ENCODE measurements at places on chromosomes 1 and 21. TPM values are rescaled to one million over a fixed set of nuclear protein-coding genes. Genes with fewer than 3 reads are reported as not detected.

GRCh38 chr1:51752073-51752948 lies 126.2 kb downstream of the NRDC start:
- H3K4me3 ChIP-seq = no peak overlapping the region
- peaks cover 6% of the 10 kb centered on the region for H3K4me1 ChIP-seq
- no peak for DNase-seq
- H3K27me3 ChIP-seq = no peaks in the 10 kb centered on the region
- H3K27ac ChIP-seq = no peak overlapping the region
- H3K36me3 ChIP-seq = peaks cover 49% of the 10 kb centered on the region

DNA sequence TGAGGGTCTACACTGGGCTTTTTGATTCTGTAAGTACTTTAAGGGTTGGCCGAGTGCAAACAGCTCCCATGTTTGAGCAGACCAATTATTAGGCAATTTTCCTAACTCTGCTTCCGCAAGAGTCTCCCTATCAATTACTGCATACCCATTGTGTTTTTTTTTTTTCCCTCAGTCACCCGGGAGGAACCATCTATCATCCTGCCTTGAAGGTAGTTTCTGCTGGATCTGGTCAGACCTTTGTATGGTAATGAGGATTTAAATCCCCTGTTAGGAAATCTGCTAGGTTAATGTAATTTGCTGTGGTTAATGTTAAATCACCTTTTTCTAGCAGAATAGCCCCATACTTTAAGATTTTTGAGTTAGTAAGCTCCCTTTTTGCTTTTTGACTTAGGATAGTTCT lies 40.8 kb upstream of the WARS2 start:
- H3K36me3 ChIP-seq = no peaks in the 10 kb centered on the region
- no peak for DNase-seq
- H3K4me3 ChIP-seq = no peak overlapping the region
- H3K27ac ChIP-seq = no peak overlapping the region
- no peaks in the 10 kb centered on the region for H3K27me3 ChIP-seq

GRCh38 chr1:145845144-145845513 lies 301 bp upstream of the NUDT17 start:
- H3K27me3 ChIP-seq = no peaks in the 10 kb centered on the region
- H3K4me3 ChIP-seq = peak overlapping the region; percentile 37
- H3K4me1 ChIP-seq = peaks cover 3% of the 10 kb centered on the region
- H3K27ac ChIP-seq = no peak overlapping the region
- H3K36me3 ChIP-seq = peaks cover 34% of the 10 kb centered on the region

DNA sequence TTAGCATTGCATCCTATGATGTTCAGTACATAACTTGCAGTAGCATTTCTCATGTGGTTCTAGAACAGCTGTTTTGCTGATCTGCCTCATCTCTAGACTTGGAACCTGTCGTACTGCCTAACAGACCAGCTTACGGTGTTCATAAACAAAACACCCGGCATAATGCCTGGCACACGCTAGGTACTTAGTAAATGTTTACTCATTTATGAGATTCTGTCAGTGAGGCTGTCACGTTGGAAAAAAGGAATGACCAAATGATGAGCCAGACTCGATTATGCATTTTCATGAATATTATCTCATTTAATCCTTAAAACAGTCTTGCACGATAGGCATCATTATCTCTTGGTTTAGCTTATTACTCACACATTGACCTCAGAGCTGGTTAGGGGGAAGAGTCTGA lies 46.4 kb downstream of the CACHD1 start:
- no peak overlapping the region for H3K27ac ChIP-seq
- H3K36me3 ChIP-seq = no peaks in the 10 kb centered on the region
- DNase-seq = no peak
- H3K4me3 ChIP-seq = no peak overlapping the region
- H3K27me3 ChIP-seq = no peaks in the 10 kb centered on the region
- peaks cover 57% of the 10 kb centered on the region for H3K4me1 ChIP-seq

- H3K4me3 ChIP-seq = no peak overlapping the region
- peaks cover 3% of the 10 kb centered on the region for H3K4me1 ChIP-seq
- no peaks in the 10 kb centered on the region for H3K27me3 ChIP-seq
- no peak overlapping the region for H3K27ac ChIP-seq
- DNase-seq = no peak
Observed at GRCh38 chr1:101239095-101240040, 2.5 kb downstream of the S1PR1 start.

DNA sequence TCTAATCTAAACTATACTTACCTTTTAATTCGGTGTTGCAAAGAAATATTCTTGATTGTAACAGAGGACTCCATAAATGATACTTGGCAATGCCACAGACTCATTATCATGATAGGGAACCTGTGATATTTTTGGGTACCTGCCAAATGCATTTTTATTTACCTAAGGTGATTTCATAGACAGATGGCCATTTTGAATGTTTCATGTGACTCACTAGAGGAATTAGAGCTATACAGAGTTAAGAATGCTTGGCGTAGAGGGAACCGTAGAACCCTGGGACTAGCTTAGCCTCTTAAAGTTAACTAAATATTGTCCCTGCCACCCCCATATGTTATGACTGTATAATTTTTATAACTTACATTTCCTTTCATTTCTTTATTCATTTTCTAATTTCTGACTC lies 136.1 kb downstream of the DISP1 start:
- H3K27ac ChIP-seq = no peak overlapping the region
- DNase-seq = no peak
- H3K36me3 ChIP-seq = no peaks in the 10 kb centered on the region
- H3K4me1 ChIP-seq = no peaks in the 10 kb centered on the region
- no peaks in the 10 kb centered on the region for H3K27me3 ChIP-seq

- peaks cover 13% of the 10 kb centered on the region for H3K36me3 ChIP-seq
- no peak overlapping the region for H3K4me3 ChIP-seq
- no peak for DNase-seq
- H3K27ac ChIP-seq = no peak overlapping the region
- H3K27me3 ChIP-seq = no peaks in the 10 kb centered on the region
Observed at GRCh38 chr1:39228252-39228651, 23.8 kb downstream of the MACF1 start.

GRCh38 chr1:62906428-62906886 lies 122.5 kb downstream of the ATG4C start:
- no peak overlapping the region for H3K27ac ChIP-seq
- DNase-seq = peak; percentile 47
- no peaks in the 10 kb centered on the region for H3K4me1 ChIP-seq
- H3K4me3 ChIP-seq = no peak overlapping the region
- H3K36me3 ChIP-seq = no peaks in the 10 kb centered on the region

DNA sequence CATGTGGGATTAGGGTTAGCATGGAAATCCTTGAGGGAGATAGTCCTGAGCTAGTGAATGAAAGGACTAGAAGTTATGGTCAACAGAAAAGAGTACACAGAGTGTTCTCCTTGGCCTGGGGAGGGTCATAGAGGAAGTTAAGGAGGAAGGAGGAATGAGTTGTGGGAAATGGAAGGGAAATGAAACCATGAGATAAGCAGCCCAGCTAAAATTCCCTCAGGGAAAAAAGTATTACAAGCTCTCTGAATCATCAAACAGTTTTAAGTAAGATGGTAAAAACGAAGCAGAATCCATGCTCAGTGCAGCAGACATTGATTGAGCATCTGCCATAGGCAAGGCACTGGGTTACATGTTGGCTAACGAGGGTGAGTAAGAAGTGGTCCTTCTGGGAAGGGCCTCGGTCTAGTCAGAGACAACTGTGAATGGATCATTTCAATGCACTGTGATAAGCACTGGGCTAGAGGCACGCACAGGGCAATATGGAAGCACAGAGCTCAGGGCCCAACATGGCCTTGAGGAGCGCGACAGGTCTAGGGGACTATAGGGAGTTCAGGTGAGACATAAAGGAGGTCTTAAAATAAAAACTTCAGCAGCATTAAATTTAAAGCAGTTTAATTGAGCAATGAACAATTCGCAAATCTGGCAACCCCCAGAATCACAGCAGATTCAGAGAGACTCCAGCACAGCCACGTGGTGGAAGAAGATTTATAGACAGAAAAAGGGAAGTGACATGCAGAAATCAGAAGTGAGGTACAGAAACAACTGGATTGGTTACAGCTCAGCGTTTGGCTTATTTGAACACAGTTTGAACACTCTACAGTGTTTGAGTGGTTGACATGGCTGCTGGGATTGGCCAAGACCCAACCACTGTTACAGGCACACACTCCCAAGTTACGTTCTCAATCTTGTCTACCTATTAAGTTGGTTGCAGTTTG lies 219.5 kb downstream of the HLX start:
- H3K36me3 ChIP-seq = no peaks in the 10 kb centered on the region
- peak; percentile 66 for DNase-seq
- H3K4me1 ChIP-seq = no peaks in the 10 kb centered on the region
- no peak overlapping the region for H3K27ac ChIP-seq
- no peak overlapping the region for H3K4me3 ChIP-seq

GRCh38 chr1:66752671-66753371 lies 562 bp downstream of the DYNLT5 start:
- no peak for DNase-seq
- H3K27me3 ChIP-seq = no peaks in the 10 kb centered on the region
- H3K36me3 ChIP-seq = no peaks in the 10 kb centered on the region
- H3K4me3 ChIP-seq = peak overlapping the region; percentile 28
- H3K4me1 ChIP-seq = peaks cover 26% of the 10 kb centered on the region

DNA sequence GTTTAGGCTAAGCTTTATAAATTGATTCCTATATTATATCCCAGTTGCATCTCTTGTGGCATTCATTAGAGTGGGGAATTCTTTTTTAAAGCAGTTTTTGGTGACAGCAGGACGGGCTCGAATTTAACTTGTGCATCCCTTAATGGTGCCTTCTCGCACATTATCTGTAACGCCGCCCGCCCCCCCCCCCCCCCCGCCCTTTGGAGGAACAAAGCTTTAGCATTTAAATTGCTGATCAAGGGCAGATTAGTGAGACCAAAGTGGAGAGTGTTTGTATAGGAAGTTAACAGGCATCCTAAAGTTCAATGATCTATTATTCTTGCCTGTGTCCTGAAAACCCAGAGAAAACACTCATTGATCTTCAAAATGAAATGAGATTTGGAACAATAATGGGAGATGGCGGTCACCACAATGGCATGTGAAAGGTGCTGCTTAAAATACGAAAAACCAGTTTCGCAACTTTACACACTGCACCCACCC lies 2.2 kb downstream of the LMO4 start:
- DNase-seq = peak; percentile 29
- H3K4me3 ChIP-seq = peak overlapping the region; percentile 94
- peak overlapping the region; percentile 96 for H3K27ac ChIP-seq

Gene ZP4
- not detected for total RNA-seq

Gene CNR2
- not detected for total RNA-seq

Gene CNTN2
- 0.35 TPM for total RNA-seq

Gene RIMKLA
- 8.1 TPM for total RNA-seq

Gene C1orf74
- 3.6 TPM for total RNA-seq

Gene ZYG11A
- 0.04 TPM for total RNA-seq

Gene HMGCS2
- total RNA-seq = not detected

Gene PAX7
- not detected for total RNA-seq

Measured in cardiac muscle cell (in vitro differentiated cells and primary cell).